ENCODE measurements at places on chromosomes 6 and 20.

DNA sequence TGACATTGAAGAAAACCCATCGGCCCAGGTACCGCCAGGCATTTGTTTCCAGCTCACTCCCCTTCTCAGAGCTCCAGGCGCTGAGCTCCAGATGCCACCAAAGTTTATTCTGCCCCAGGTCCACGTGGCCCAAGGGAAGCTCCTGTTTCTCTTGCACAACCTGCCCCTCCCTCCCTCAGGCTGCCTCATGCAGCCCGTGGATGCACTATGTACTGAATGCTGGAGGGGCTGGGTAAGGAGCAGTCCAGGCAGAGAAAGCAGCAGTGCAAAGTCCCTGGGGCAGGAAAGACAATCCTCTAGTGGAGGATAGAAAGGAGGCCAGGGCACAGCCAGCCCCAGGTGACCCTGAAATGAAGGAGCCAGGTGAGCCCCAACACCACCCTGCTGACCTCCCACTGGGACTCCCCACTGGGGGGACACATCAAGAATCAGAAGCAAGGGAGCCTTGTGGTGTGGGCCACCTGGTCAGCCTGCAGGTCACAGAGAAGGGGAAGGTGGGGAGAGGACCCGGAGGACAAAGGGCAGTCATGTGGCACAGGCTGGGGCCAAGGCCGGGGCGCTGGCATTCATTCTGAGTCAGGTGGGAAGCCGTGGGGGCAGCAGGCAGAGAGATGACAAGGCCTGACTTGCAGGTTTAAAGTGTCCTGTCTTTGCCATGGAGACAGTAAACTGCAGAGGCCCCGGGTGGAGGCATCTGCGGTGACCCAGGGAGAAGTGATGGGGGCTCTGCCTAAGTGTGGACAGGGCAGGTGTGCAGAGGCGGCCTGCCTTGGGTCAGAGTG, 230.1 kb downstream of the PREX1 start:
- DNase-seq, result no peak

- no peak for DNase-seq
Observed at GRCh38 chr6:139395371-139395770, 20.9 kb upstream of the CITED2 start.

- DNase-seq, result no peak
Observed at GRCh38 chr6:101747716-101748115, 354.2 kb downstream of the GRIK2 start.

DNA sequence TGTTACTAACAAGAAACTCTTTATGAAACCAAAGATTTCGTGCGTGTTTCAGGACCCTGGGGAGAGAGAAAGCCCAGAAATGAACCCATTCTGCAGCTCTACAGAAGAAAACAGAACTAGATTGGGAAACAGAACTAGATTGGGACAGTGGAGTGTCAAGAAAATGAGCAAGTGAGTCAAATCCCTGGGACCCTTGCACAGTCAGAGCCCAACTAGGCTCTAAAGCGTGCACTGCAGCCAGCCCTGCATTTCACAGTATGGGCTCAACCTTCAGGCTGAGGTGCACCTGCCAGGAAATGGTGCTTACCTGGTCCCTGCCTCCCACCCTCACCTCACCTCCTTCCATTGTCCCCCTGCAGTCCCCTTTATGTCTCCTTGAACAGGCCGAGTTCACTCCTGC, 39.7 kb downstream of the BFSP1 start:
- no peak for DNase-seq

DNA sequence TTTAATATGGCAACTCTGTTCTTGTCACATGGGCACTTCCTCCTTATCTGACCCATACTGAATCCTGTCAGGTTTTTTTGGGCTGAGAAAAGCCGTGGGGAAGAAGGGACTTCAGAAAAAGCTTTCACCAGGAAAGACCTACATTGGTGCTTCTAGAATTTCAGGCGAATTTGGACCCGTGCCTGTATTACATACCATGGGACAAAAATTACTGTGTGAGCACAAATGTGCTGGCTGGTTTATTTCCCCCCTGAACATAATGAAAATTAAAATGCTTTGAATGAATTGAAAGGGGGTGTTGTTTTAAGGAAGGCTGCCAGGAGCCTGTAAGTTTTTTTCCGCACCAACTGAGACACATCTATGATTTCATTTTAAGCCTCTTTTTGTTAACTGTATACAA, 29.6 kb downstream of the CAP2 start:
- no peak for DNase-seq
